ENCODE measurements at places on chromosomes 5 and 9. TPM values are rescaled to one million over a fixed set of nuclear protein-coding genes. Genes with fewer than 3 reads are reported as not detected.

NEURL1B gene
- total RNA-seq, result 4.7 TPM

GRCh38 chr5:94849324-94849723 is 230.9 kb downstream of the SLF1 start:
- no peak for DNase-seq

- DNase-seq, result no peak
Measured at GRCh38 chr5:56995596-56995995, 43.7 kb upstream of the MIER3 start.

MYOT gene
- not detected for total RNA-seq

IL5 gene
- total RNA-seq, result not detected

DNA sequence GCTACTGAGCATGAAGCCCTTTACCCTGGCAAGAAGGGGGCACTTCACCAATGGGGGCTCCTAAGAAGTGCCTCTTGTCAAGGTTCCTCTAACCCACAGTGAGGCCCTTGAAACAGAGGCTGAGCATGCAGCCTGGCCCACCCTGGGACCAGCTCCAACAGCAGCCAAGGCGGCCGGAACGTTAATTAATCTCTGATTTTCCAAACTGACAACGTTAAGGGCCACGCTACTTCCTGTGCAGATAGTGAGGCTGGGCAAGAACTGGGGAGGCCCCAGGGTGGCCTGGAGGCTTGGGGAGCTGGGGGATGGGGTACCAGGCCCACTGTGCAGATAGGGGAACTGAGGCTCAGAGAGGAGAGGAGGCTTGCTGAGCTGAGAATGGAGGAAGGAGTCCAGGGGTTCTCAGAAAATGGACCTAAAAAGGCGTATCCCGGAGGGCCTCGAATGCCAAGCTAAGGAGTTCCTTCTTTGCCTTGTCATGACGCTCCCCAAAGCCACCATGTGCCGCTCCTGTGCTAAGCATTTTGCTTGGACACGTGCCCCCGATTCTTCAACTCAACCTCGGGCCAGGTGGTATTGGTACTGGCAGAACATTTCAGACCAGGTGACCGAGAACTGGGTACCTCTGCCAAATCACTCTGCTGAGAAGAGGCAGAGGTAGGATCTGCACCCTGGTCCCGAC is 72.0 kb upstream of the STXBP1 start:
- no peak for DNase-seq

EFNA5 gene
- total RNA-seq, result 7.8 TPM

- no peak for DNase-seq
Measured at GRCh38 chr9:36140086-36141084, 3.9 kb downstream of the GLIPR2 start.

DNA sequence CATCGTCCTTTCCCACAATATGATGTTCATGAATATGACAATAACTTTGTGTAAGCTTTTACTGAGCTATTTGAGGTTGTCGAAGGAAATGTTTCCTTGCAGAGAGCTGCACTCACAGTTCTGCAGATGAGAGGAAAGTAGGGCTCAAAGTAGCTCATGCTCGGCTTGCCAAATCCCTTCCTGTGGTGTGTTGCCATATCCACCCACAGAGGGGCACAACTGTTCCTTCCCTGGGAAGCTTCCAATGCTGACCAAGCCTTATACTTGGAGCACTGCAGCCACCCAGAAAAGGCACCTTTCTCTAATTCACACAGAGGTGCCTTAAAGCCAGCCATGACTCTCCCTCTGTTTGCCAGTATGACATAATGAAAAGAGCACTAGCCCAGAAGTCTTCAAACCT is 390.3 kb downstream of the CAAP1 start:
- peak; percentile 54 for DNase-seq

IL7R gene
- total RNA-seq, result not detected

FBP2 gene
- total RNA-seq, result not detected

DNA sequence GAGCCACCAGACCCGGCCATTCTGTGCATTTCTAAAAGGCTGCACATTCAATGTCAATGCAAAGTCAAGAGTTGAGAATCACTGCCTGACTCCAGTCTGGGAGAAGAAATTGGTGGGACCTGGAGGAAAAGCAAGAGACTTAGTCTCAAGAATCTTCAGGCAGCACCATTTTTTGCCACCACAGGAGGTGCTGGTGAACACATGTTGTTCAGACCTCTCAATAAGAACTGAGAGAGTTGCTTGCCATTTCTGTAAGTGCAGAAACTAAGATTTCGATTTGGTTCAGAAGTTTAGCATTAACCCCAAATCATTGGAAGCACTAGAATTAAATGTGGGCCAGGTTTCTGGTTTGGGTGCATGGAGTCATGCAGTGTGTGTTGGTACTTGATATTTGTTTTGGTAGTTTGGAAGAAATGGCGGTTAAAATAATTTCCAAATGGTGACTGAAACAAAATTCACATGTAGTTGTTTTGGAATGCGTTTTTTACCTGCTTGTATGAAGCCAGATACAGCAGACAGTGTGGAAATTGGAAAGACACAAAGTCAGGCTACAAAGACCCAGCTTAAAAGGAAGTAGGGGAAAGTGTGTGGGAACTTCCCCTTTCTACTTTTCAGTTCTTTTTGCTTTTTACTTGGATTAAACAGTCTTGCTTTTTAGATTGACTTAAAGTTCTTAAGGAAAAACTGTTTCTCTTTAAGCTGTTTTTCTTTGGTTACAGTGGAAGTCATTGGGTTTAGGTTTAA is 20.4 kb downstream of the PDE8B start:
- DNase-seq, result peak; percentile 23

EDIL3 gene
- total RNA-seq, result 46.0 TPM

DNA sequence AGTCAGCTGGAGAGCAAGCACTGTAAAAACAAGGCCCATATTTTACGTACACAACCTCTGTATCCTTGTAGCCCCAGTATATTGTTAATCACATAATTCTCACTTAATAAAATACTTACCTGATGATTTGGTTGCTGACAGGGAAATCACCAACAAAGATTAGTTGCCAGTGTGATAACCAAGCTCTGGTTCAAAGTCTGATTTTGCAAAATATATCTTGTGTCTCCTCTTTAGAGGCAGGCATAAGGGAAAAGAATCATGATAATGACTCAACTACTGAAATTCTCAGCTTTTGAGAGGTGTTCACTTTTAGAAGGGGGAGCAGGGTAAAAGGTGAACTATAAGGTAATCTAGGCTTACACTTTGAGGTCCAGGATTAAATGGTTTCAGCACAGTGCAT is 351.1 kb upstream of the CD180 start:
- no peak for DNase-seq

DNA sequence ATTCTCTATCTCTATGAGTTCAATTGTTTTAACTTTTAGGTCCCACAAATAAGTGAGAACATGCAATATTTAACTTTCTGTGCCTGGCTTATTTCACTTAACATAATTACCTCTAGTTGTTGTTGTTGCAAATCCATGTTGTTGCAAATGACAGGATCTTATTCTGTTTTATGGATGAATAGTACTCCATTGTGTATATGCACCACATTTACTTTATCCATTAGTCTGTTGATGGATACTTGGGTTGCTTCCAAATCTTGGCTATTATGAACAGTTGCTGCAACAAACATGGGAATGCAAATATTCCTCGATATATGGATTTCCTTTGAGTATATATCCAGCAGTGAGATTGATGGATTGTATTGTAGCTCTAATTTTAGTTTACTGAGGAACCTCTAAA is 36.3 kb downstream of the MEGF9 start:
- no peak for DNase-seq

DNA sequence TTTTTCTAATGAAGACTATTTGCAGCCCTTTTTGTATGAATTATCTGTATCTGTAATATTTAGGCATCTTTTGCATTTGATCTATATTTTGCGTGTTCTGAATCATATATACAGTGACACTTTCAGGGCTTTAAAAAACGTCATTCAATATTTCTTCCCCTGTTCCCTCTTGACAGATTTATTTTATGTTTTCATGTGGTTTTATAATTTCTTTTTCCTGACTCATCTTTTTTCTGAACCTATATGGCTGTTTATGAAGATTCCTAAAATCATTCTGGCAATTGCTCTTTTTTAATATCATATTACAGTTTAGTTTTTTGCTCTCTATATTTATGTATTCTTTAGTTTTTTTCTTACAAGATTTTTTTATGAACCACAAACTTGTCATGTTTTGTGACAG is 67.6 kb downstream of the SMARCA2 start:
- no peak for DNase-seq

- DNase-seq, result no peak
Measured at GRCh38 chr5:90131383-90132133, 278.0 kb downstream of the CETN3 start.

DNA sequence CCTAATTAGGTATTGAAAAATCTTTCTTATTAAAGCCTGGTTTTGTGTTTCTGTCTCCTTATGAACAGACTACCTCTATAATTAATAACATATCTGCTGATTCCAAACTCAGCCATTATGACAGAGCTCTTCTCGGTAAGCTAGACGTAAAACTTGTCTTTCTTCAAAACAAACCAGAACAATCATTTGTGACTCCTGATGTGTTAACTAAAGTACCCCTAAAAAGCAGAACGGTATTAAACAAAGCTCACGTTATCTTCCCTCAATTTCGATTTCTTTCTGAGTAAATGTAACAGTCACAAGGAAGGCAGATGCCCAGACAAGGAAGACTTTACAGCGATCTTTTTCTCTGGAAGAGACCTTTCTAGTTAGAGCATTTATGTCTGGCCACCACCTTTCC is 1.8 kb downstream of the SEMA5A start:
- DNase-seq, result no peak

- no peak for DNase-seq
Measured at GRCh38 chr9:131982671-131983239, 96.9 kb downstream of the MED27 start.

- no peak for DNase-seq
Measured at GRCh38 chr5:134118212-134118835, 3.8 kb downstream of the TCF7 start.

PHF24 gene
- total RNA-seq, result 0.37 TPM

NMUR2 gene
- not detected for total RNA-seq

GRCh38 chr5:154868702-154869101 is 10.3 kb downstream of the CNOT8 start:
- DNase-seq, result peak; percentile 57

GRCh38 chr5:36593867-36594266 is 12.5 kb upstream of the SLC1A3 start:
- DNase-seq, result no peak

GRCh38 chr9:37675661-37676060 is 24.9 kb downstream of the FRMPD1 start:
- DNase-seq, result no peak

DNA sequence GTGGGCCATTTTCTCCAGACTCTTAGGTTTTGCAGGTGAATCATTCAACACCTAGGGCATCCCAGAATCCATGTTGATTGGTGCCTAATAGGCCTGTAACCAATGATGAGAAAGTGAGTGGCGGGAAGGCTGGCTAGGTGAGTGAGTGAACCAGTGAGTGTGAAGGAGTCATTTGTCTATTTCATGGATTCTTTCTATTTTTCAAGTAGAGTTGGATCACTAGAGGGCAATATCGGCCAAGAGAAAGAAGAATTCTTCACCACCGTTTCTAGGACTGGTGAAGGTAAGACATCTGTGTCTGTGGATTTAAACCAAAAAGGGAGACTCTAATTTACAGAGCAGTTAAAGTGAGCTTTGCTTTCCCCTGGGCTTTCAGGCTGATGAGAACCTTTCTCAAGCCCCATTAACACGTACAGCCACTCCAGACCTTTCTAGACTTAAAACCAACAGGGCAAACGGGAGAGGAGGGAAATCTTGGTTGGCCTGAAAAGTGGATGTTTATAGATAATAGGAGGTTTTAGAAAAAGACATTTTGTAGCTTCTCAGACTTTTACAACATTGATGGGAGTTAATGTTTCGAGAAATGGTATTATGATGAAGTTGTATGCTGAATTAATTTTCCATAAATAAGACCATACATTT is 114.3 kb upstream of the IL12B start:
- DNase-seq, result peak; percentile 56

DNA sequence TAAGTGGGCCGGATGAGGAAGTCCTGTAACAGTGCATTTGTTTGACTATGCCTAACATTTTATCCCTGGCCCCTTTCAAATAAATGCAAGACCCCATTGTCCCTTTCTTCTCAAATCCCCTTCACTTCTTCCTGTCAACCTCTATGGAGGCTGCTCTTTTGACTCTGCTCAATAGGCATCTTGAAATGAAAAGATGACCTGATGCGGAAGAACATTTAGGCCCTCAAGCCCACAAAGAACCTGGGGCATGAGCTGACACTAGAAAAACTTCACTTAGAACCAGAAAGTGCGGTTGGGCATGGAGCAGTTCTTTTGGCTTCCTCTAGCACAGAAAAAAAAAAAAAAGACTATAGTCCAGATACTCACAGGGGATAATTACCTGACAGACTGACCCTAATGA is 1434.7 kb upstream of the WWC1 start:
- no peak for DNase-seq

PCDHA9 gene
- 0.03 TPM for total RNA-seq

KLF9 gene
- total RNA-seq, result 0.97 TPM

DNA sequence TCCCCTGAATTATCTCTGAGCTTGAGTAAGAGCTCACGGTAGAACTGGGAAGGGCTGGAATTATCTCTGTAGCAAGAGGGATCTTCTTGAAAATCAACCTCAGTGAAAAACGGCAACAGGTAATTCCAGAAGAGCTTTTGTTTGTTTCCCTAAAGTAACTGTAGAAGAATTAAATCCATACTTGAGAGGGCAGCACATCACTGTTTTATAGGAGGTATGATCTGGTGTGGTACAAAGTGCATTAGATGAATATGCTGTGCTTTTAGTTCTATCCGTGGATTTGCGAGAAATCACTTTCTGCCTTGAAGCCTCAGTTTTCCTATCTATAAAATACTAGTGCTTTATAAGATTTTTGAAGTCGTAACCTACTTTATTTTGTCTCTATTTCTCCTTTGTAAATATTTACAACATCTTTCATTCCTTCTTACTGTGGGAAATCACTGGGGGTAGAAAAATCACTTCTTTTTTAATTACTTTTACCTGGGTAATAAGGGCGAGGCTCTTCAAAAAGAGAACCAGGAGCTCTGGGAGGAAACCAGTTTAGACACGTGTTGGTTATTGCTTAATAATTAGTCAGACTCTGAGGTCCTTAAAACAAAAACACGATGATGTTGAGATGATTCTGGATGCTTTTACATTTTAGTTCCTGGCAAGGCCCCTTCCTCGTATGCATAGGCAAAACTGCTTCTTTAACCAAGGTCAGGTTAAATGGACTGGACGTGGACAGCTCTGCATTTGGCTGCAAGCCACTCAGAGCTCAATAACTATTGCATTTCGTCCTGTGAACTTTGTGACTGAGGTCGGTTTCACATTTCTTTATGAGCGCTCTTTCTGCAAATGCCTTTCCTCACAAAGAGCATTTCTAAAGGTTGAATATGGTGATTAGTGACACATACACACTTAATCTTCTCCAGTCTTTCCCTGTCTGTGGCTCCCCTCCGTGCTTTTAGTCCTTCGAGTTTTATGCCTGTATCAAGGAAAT is 376.1 kb downstream of the BRINP1 start:
- DNase-seq, result no peak

BTNL8 gene
- 0.21 TPM for total RNA-seq

GRCh38 chr9:100426189-100426529 is 784 bp upstream of the MSANTD3 start:
- DNase-seq, result no peak

SH3TC2 gene
- 0.07 TPM for total RNA-seq

- DNase-seq, result no peak
Measured at GRCh38 chr9:124238546-124239140, 19.1 kb upstream of the NEK6 start.

- DNase-seq, result no peak
Measured at GRCh38 chr5:55141945-55142690, 17.9 kb upstream of the GPX8 start.

GRCh38 chr5:71475788-71476384 is 20.4 kb downstream of the BDP1 start:
- peak; percentile 82 for DNase-seq

- peak; percentile 40 for DNase-seq
Measured at GRCh38 chr5:72451741-72452505, 55.3 kb downstream of the ZNF366 start.

GRCh38 chr5:5437227-5438172 is 15.0 kb downstream of the ICE1 start:
- no peak for DNase-seq

ZFP37 gene
- 2.7 TPM for total RNA-seq

Measured in H7 (cell line).